ENCODE measurements at places on chromosomes 1 and 21.

DNA sequence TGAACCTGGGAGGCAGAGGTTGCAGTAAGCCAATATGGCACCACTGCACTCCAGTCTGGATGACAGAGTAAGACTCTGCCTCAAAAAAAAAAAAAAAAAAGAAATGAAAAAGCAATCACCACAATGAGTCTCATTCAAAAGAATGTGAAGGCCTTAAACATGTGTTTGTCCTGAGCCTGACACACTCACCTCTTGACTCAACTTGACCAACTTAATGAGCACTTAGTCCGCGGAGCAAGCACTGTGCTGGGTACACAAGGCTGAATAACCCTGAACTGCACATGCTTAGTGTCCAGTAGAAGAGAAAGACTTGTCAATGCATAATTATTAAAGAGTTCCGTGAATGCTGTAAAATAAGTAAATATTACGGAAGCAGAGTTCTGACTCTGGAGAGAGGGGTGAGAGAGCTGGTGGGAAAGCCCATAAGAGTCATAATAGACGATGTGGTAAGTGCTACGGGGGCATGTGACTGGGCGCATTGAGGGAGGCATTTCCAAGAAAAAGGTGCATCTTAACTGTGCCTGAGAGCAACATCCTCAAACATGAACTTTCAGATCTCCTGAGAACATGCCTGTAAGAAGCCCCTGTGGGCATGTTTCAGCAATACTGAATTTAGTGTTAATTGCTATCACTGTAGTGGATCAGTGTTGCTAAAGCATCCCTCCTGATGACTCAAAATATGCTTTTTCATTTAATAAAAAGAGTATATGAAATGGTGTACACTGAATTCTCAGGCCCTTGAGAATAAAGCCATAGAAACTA is 27.2 kb downstream of the MCOLN2 start:
- no peak for DNase-seq

GRCh38 chr1:47709872-47710231 is 272.0 kb downstream of the FOXD2 start:
- peak; percentile 36 for DNase-seq

GRCh38 chr1:158507511-158507910 is 35.5 kb downstream of the OR10R2 start:
- no peak for DNase-seq

DNA sequence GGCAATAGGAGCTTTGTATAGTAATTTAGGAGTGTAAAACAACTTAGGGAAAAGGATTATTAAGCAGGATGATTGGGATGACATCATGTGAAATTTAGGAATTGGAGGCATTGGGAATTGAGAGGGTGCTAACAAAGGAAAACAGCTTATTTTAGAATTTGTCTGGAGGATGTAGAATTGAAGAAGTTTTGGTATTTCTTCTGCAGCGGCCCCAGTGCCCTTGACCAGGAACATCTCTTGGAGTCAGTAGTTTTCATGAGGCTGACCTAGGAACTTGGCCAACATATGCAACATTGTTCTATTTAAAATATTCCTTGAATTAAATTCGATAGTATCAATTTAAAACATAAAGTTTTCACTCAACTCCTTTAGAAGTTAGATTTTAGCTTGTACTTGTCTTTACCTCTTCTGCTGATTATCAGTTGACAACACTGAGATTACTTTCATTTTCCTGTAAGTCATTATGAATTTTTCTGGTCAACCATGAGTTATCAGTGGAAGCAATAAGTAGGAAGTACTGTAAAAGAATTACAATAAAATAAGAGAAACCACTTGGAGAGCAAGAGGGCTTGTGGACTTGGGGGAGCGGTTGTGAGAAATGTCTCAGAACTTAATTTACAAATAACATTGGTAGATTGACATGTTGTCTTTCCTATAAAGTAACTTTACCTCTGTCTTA is 52.8 kb downstream of the DYRK1A start:
- DNase-seq = no peak

- DNase-seq = no peak
These were observed 91.7 kb downstream of the TYW3 start for GRCh38 chr1:74824497-74825107.

GRCh38 chr1:228933753-228934152 is 198.5 kb downstream of the RHOU start:
- no peak for DNase-seq

DNA sequence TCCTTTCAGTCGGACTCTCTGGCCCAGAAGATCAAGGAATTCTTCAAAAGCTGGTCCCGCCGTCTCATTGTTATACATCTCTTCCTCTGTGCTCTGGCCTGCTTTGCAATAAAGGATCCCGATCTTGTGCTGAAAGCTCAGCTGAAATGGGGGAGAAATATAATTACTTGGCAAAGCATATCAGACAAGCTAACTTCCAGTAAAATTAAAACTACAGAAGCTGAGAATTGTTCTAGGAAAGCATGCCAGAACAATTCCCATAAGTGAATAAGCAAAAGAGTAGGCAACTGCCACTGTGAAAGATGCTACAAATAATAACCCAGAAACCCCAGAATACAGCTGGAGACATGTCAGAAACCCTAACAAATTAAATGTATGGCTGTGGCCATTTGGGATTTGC is 146.1 kb downstream of the SIPA1L2 start:
- no peak for DNase-seq

GRCh38 chr1:156641761-156642264 is at the start of gene BCAN:
Gene BCAN, plus strand, starts transcription at chr1:156642117. Its CDS starts 3,938 bp downstream, at chr1:156646055.
- no peak for DNase-seq

GRCh38 chr1:177092001-177092400 is 72.5 kb downstream of the ASTN1 start:
- DNase-seq = no peak

DNA sequence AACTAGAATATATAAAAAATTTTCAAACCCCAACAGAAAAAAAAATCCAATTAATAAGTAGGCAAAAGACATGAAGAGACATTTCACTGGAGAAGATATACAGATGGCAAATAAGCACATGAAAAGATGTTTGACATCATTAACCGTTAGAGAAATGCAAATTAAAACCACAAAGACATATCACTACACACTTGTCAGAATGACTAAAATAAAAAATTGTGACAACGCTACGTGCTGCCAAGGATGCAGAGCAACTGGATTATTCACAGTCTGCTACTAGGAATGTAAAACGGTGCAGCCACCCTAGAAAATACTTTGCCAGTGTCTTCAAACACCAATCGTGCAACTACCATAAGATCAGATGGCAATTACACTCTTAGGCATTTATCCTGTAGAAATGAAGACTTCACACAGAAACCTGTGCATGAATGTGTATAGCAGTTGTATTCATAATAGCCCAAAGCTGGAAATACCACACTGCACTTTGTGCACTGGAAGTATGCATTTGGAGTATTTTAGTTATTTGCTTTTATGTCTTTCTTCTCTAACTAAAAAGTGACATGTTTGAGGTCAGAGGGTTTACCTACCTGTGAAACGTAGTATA is 75.3 kb upstream of the PALMD start:
- DNase-seq = no peak

GRCh38 chr1:26530895-26531598 is 1.5 kb downstream of the RPS6KA1 start:
- DNase-seq = peak; percentile 95

DNA sequence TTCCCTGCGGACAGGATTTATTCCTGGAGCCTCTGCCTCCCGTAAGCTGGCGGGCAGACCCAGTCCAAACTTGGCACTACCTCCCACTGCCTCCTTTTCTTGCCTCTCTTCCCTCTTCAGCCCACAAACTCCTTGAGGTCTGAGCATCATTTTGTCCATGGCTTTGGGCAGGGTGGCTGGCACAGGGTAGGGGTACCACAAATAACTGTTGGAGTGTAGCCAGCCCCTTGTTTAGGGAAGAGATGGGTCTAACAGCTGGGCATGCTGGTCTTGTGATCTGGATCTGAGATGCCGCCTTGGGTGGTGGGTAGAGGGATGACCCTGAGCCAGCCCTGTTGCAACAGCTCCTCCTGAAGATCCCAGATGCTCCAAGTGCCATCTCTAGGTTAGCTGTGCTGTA is 71.4 kb upstream of the CLDN14 start:
- no peak for DNase-seq

GRCh38 chr21:42424914-42425541 is 21.3 kb downstream of the UBASH3A start:
- DNase-seq = no peak

DNA sequence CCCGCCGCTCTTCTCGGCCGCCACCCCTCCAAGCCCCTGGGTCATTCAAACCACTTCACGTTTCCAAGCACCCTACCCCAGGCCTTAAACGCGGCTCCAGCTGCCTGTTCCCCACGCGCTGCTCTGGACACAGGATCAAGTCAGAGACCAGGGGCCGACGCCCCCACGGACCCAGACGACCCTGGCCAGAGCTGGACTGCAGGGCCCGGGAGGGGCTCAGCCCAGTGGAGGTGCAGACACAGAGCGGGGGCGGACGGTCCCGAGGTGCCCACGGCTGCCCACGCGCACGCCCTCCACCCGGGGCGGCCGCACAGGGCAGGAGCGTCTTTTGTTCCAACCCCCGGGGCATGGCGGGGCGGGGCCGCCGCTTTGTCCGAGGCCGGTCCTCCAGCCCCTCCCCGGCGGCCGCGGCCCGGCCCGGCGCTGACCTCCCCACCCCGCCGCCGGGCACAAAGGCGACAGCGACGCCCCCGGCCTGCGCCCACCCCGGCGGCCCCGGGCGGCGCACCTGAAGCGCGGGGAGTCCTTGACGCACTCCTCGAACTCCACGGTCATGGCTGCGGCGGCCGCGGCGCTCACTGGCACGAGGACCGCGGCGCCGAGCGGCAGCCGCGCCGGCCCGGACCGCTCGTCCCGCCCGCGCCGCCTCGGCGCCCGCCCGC is 338 bp downstream of the ACAP3 start:
- DNase-seq = no peak

- peak; percentile 16 for DNase-seq
These were observed 196.1 kb downstream of the KCNH1 start for GRCh38 chr1:210937846-210938245.

GRCh38 chr1:201782353-201782752 is 46.6 kb upstream of the IPO9 start:
- no peak for DNase-seq

DNA sequence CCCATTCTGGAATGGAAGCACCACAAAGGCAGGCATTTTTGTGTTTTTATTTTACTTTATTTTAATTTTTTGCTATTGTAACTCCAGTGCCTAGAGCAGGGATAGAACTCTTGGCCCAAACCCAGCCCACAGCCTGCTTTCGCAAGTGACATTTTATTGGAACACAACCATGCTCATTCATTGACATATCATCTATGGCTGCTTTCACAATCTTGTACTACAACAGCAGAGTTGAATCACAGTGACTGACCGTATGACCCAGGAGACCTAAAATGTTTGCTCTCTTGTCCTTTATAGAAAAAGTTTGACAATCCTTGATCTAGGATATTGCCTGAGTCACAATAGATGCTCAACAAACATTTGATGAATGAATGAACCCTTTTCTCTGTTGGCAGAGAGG is 83.9 kb upstream of the ATP1A1 start:
- DNase-seq = no peak

GRCh38 chr1:57013522-57013921 is 47.7 kb upstream of the C8B start:
- DNase-seq = no peak

DNA sequence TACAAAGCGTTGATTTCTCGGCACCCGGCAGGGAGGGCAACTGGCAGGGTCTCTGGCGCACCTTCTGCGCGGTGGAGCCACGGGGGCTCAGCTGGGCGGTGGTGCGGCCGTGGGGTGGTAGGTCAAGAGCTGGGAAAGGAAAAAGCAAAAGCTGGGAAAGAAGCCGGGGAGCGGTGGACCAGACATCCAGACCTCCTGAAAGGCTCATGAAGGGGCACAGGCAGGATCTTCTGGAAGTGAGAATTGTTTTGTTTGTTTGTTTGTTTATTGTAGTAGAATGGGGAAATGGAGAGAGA is 7.2 kb upstream of the RNU1-1 start:
- DNase-seq = no peak

DNA sequence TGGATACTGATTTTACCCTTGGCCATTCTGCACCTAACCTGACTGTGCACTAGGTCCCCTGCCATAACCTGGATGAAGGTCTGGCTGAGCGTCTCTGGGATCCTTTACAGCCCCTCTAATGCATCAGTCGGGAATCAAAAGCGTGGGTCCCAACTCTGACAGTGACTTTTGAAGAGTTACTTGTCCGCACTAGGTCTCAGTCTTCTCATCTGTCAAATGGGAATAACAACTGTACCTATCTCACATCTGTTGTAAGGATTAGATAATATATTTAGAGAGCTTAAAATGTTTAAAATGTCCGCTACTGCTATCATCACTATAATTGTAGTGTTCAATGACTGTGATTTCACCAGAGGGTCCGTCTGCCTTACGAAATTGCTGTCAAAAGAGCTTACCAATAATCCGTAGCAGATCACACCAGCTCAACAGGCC is 746 bp downstream of the TADA1 start:
- DNase-seq = no peak

Data from urothelium cell line (cell line).